ENCODE measurements at places on chromosomes 16 and 17. TPM values are rescaled to one million over a fixed set of nuclear protein-coding genes. Genes with fewer than 3 reads are reported as not detected.

The SGCA gene
- 137 TPM for total RNA-seq

The CDH3 gene
- not detected for total RNA-seq

The PLEKHG4 gene
- total RNA-seq = 0.72 TPM

The ARMC7 gene
- 5.2 TPM for total RNA-seq

The ASGR1 gene
- 0.44 TPM for total RNA-seq

The CCL8 gene
- 1.6 TPM for total RNA-seq

The CDT1 gene
- total RNA-seq = 0.25 TPM

The PLCD3 gene
- total RNA-seq = 106 TPM

The KRTAP3-2 gene
- total RNA-seq = not detected

The GLIS2 gene
- 15.8 TPM for total RNA-seq

The MRPS23 gene
- total RNA-seq = 69.9 TPM

The SNRNP25 gene
- total RNA-seq = 52.0 TPM

The KCNJ2 gene
- total RNA-seq = 76.0 TPM

The SLC16A11 gene
- total RNA-seq = 0.74 TPM

The TM4SF5 gene
- total RNA-seq = not detected

The HOXB8 gene
- total RNA-seq = not detected

The CACNA1H gene
- total RNA-seq = 1.7 TPM

The SDR42E2 gene
- not detected for total RNA-seq

The GID4 gene
- total RNA-seq = 18.3 TPM

The MFSD6L gene
- not detected for total RNA-seq
